ENCODE measurements at places on chromosomes 5 and 9.

DNA sequence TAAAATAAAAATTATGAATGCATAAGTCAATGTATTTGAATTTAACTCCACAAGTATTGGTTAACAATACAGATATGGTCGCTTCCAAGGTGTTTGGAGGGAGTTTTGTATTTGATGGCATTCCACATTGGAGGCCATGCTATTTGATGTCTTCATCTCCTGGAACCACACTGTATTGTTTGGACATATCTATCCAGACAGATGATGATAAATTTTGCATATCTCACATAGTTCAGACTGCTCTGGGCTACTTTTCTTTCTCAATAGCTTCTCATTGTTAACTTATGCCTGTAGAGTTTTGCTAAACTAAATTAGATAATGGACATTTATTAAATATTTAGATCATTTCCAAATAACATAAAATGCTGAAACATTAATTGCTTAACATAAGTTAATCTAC, 58.0 kb downstream of the CDKN2A start:
- DNase-seq: no peak

- no peak for DNase-seq
Observed at GRCh38 chr5:108925073-108925472, 177.4 kb downstream of the FER start.

DNA sequence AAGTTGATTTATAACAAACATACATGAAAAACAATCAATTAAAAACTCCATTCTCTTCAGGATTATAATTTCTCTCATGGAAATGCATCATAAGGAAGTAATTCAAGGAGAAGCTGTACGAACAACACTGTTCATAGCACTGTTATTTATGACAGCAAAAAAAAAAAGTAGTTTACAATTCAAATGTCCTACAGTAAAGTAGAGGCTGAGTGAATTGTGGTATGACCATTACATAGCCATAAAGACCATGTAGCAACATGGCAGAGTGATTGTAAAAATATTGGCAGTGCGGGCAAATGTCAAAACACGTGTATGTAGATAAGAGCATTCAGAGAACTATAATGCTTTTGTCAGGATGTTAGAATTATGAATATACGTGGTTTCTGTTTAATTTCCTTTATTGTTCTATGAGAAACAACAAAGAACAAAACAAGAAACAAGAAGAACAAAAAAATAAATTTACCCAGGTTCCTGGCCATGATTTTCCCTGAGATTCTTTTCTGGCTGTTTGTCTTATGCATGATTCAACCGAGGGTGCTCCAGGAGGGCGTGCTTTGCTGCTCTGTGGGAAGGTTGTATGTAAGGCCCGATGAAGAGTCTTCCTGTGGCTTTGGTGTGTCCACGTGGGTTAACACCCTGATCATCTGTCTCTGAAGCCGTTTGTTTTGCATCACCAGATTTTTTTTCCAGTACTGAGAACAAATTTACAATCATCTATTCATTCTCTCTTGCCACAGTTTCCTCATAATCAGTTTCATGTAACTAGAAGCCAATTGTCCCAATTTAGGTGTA, 28.8 kb downstream of the GCNT4 start:
- DNase-seq: no peak

- peak; percentile 90 for DNase-seq
Observed at GRCh38 chr5:135560858-135561257, 17.9 kb downstream of the CXCL14 start.

DNA sequence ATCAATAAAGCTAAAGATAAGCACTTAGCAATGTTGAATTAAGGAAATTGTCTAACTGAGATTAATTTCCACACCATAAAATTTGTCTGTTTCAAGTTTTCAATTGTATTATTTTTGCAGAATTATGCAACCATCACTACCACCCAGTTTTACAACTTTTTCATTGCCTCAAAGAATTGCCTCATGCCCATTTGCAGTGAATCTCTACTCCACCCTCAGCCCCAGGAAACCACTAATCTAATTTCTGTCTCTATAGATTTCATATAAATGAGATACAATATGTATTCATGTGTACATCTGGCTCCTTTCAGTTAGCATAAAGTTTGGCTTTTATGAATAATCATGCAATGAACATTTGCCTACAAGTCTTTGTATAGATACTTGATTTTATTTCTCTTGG, 72.9 kb downstream of the PTCD2 start:
- no peak for DNase-seq
